ENCODE measurements at places on chromosomes 4 and X. TPM values are rescaled to one million over a fixed set of nuclear protein-coding genes. Genes with fewer than 3 reads are reported as not detected.
A peak's percentile ranks its signal among the peaks of the same experiment; 100 is the strongest.

DNA sequence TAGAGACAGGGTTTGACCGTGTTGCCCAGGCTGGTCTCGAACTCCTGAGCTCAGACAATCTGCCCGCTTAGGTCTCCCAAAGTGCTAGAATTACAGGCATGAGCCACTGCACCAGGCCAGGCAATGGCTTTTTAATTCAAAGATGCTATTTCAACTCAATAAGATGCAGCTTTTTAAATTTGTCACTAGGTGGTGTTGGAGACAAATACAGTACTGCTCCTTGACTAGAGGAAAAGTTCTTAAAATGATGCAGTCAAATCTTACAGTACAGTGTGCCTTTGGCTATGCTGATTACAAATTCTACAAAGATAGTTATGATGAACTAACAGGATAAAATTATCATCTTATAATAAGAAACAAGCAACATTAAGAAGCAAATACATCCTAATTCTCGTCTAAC is 441.1 kb downstream of the KCNIP4 start:
- no peak for DNase-seq
- H3K4me3 ChIP-seq = no peak overlapping the region
- H3K27me3 ChIP-seq = no peaks in the 10 kb centered on the region
- H3K27ac ChIP-seq = no peak overlapping the region
- H3K4me1 ChIP-seq = no peaks in the 10 kb centered on the region

DNA sequence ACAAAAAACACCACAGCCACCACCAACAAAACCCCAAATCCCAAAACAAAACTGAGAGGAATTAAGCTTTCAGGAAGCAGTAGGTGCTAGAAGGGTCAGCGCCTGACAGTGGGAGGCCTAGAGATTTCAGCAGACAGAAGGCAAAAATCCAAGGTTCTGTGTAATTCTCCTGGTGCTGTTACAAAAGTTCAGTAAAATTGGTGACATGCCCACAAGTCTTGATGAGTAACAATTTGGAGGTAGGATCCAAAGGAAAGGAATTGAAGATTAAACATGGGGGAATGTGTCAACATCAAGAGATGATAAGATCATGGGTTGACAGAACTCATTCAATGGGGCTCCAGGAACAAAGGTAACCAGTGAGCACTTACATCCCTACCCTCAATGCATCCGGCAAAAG is 653.8 kb upstream of the CPEB2 start:
- DNase-seq = no peak
- H3K4me1 ChIP-seq = no peaks in the 10 kb centered on the region
- no peaks in the 10 kb centered on the region for H3K27me3 ChIP-seq
- no peak overlapping the region for H3K4me3 ChIP-seq
- no peaks in the 10 kb centered on the region for H3K36me3 ChIP-seq

DNA sequence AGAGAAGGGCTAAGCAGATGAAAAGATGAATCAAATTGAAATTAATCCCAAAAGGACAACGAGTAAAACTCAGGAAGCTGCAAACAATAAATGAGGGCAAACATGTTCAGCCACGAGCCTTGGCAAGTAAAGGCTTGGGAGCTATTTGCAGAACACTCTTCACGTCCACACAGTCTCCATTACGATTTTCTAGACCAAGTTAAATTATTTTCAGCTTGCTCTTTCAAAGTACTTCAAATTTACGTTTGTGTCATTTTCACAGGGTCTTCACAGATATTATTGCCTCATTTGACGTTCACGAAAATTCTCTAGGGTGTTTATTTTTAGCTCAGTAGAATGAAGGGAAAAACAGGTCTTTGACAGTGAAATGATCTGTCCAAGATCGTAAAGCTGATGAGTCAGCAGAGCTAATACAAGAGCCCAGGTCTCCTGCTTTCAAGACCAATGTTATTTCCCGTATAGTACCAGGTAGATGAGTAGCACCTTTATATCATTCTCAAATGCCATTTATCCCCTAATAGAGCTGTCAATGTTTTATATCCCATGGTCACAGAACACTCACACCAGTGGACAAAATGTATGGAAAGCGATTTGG is 20.9 kb downstream of the KLB start:
- DNase-seq = no peak
- no peaks in the 10 kb centered on the region for H3K36me3 ChIP-seq
- H3K27me3 ChIP-seq = no peaks in the 10 kb centered on the region
- no peak overlapping the region for H3K4me3 ChIP-seq
- peaks cover 12% of the 10 kb centered on the region for H3K4me1 ChIP-seq
- peak overlapping the region; percentile 59 for H3K27ac ChIP-seq

- DNase-seq = no peak
- no peaks in the 10 kb centered on the region for H3K4me1 ChIP-seq
- H3K27me3 ChIP-seq = no peaks in the 10 kb centered on the region
Measured at GRCh38 chr4:34258176-34258575, 1986.1 kb downstream of the ARAP2 start.

- DNase-seq = no peak
- no peak overlapping the region for H3K27ac ChIP-seq
- H3K27me3 ChIP-seq = no peaks in the 10 kb centered on the region
- H3K36me3 ChIP-seq = no peaks in the 10 kb centered on the region
Measured at GRCh38 chr4:67776746-67777145, 22.6 kb upstream of the GNRHR start.

GRCh38 chr4:8332891-8333331 is 63.4 kb downstream of the HTRA3 start:
- H3K36me3 ChIP-seq = no peaks in the 10 kb centered on the region
- H3K4me3 ChIP-seq = no peak overlapping the region
- no peak overlapping the region for H3K27ac ChIP-seq
- no peaks in the 10 kb centered on the region for H3K27me3 ChIP-seq
- DNase-seq = peak; percentile 21

CEP44 gene
- polyA plus RNA-seq = 3.8 TPM
